PC-9 (cell line): ENCODE measurements at places on chromosomes 2 and 18. TPM values are rescaled to one million over a fixed set of nuclear protein-coding genes. Genes with fewer than 3 reads are reported as not detected.

Gene ABCG5
- not detected in 2 replicates for total RNA-seq

Gene DCDC2C
- not detected in 2 replicates for total RNA-seq

Gene PRR30
- not detected in 2 replicates for total RNA-seq

- H3K4me1 ChIP-seq = peaks cover 26% of the 10 kb centered on the region
- H3K27ac ChIP-seq = peak overlapping the region; percentile 78
- no peak for DNase-seq
- no peak overlapping the region for H3K4me3 ChIP-seq
- no peaks in the 10 kb centered on the region for H3K27me3 ChIP-seq
Observed at GRCh38 chr2:224102991-224103390, 63.9 kb upstream of the SERPINE2 start.

DNA sequence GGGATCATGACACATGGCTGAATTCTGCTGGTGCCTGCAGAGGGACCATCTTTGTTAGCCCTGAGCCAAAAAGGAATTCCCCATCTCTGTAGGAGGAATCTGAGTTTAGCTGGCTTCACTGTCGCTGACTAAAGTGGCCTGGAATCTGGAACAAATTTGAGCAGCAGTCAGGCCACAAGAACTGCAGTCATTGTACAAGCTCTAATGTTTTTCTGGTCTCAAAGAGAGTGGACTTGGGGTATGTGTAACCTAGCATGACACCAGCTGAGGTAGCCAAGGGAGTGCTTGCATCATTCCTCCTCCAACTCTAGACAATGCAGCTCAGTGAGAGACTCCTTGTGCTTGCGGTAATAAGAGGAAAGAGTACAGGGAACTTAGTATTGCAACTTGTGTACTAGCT, 539.1 kb upstream of the LRRTM4 start:
- no peaks in the 10 kb centered on the region for H3K4me1 ChIP-seq
- no peak overlapping the region for H3K27ac ChIP-seq
- H3K36me3 ChIP-seq = no peaks in the 10 kb centered on the region
- DNase-seq = no peak
- no peaks in the 10 kb centered on the region for H3K27me3 ChIP-seq
- H3K4me3 ChIP-seq = no peak overlapping the region

DNA sequence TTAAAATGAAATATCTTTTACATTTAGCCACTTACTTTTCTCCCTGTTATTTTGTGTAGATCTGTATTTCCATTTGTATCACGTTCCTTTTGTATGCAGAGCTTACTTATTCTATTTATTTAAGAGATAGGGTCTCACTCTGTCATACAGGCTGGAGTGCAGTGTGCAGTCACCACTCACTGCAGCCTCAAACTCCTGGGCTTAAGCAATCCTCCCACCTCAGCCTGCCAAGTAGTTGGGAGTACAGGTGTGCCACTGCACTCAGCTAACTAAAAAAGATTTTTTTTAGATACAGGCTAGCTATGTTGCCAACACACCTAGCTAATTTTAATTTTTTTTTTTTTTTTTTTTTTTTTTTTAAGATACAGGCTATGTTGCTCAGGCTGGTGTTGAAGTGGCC, 10.9 kb downstream of the PTPN18 start:
- no peaks in the 10 kb centered on the region for H3K27me3 ChIP-seq
- DNase-seq = no peak
- H3K27ac ChIP-seq = no peak overlapping the region
- H3K4me3 ChIP-seq = no peak overlapping the region
- H3K36me3 ChIP-seq = no peaks in the 10 kb centered on the region
